ENCODE measurements at places on chromosomes 11 and 22. TPM values are rescaled to one million over a fixed set of nuclear protein-coding genes. Genes with fewer than 3 reads are reported as not detected.

Gene OTOG
- total RNA-seq, result not detected

Gene TEAD1
- 172 TPM for total RNA-seq

Gene SCGB1A1
- not detected for total RNA-seq

Gene PANX3
- not detected for total RNA-seq

Gene MTA2
- 47.1 TPM for total RNA-seq

Gene FAM118A
- 27.6 TPM for total RNA-seq

Gene DEPDC7
- 3.3 TPM for total RNA-seq

Gene KRTAP5-9
- total RNA-seq, result not detected

Gene DDX10
- total RNA-seq, result 5.0 TPM

Gene DYNC2H1
- 2.2 TPM for total RNA-seq

Gene CALCA
- not detected for total RNA-seq

Gene CRYBB2
- total RNA-seq, result not detected

Gene FOLR2
- 11.7 TPM for total RNA-seq

Gene ART5
- total RNA-seq, result 3.1 TPM

Gene INPPL1
- 105 TPM for total RNA-seq

Gene OR52N4
- total RNA-seq, result not detected
